ENCODE measurements at places on chromosomes 4 and X.

DNA sequence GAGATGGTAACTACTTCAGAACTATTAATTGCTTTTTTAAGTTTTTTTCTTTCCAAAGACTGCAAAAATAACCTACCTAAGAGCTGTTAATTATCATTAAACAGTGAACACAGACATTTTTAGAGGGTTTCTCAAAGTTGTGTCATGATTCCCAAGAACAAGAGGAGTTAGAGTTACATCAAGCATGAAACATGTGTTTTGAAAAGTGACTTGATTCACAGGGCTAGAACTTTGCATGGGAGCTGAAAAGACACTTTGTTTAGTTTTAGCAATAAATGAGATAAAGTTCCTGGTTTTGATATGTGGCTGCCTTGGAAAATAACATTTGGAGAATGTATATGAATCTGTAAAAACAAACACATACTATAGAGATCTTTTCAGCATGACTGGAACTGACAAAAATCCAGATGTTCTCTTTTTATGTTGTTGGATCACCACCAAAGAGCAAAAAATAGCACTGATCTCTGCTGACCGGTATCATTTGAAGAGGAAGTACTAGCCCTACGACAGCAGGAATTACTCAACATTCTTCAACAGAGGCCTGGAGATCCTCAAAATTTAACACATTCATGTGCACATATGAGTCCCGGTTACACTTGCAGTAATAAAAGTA lies 173.0 kb upstream of the PCDH18 start:
- no peak for DNase-seq

GRCh38 chr4:7214359-7214758 lies 22.0 kb downstream of the SORCS2 start:
- no peak for DNase-seq

- no peak for DNase-seq
Measured at GRCh38 chr4:38222892-38223291, 262.7 kb downstream of the PTTG2 start.

GRCh38 chrX:107714206-107714891 lies 61.2 kb downstream of the TSC22D3 start:
- DNase-seq: no peak

GRCh38 chr4:140472156-140472555 lies 25.9 kb downstream of the MGAT4D start:
- DNase-seq: no peak

- DNase-seq: no peak
Measured at GRCh38 chrX:116236666-116237065, 66.1 kb downstream of the AGTR2 start.

DNA sequence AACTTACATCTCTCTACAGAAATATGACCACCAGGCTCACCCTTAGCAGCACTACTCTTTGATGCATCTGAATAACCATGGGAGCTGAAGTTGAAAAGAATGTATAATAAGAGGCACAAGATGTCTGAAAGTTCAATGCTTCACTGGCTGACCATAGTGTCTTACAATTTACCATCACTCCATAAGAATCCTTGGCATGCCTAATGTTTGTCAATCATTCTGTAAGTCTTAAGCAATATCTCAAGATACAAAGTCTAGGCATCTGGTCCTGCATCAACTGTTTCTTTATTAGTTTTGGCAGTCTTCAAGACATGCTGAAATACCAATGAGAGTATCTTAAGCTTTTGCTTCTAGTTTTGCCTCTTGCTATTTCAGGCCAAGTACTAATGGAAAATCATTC lies 755.5 kb downstream of the STIM2 start:
- DNase-seq: no peak

GRCh38 chr4:186948361-186949242 lies 224.9 kb upstream of the FAT1 start:
- DNase-seq: no peak

DNA sequence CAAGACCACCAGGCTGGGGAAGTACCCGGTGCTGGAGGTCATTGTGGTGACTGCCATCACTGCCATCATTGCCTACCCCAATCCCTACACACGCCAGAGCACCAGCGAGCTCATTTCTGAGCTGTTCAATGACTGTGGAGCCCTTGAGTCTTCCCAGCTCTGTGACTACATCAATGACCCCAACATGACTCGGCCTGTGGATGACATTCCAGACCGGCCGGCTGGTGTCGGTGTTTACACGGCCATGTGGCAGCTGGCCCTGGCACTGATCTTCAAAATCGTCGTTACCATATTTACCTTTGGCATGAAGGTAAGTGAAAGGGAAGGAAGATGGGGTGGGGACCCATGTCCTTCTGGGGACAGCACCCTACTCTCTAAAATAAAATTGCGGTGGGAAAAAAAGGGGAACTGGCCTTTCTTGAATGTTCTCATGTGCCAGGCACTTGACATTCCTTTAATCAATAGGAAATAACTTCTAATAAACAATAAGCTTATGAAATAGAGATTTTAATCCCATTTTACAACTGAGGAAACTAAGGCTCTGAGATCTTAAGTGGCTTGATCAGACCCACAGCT lies 51.6 kb downstream of the CLCN4 start:
- no peak for DNase-seq

- DNase-seq: no peak
Measured at GRCh38 chr4:74387790-74388189, 22.8 kb downstream of the EREG start.

GRCh38 chrX:3638280-3638873 lies 75.1 kb downstream of the PRKX start:
- no peak for DNase-seq

DNA sequence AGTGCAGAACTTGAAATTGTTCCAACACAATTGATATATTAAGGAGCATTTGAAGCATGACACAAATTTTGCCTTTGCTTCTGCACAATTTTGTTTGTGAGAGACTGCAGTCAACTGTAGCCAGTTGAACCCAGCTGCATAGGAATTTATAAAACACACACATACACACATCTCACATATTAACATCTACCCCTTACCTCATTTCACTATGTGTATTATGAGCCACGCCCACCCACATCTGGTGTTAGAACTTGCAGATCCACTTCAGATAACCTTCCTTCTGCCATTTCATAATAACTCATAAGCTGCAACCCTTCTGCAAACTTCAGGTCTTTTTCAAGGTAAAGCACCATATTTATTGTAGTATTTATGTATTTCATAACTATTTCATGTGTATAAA lies 188.1 kb upstream of the WDFY3 start:
- no peak for DNase-seq

- no peak for DNase-seq
Measured at GRCh38 chr4:155085843-155086530, 122.4 kb upstream of the NPY2R start.

GRCh38 chr4:159282329-159282728 lies 179.4 kb downstream of the RAPGEF2 start:
- no peak for DNase-seq

- no peak for DNase-seq
Measured at GRCh38 chr4:18945464-18945863, 923.9 kb upstream of the LCORL start.

- no peak for DNase-seq
Measured at GRCh38 chrX:106698693-106699092, 27.8 kb upstream of the RNF128 start.

Data from vagina (tissue), 2 donors.